Tibial nerve (tissue), 4 donors: ENCODE measurements at places on chromosomes 5 and 9.

- no peak overlapping the region for H3K27ac ChIP-seq
- H3K36me3 ChIP-seq: peaks cover 23% of the 10 kb centered on the region
- H3K27me3 ChIP-seq: no peaks in the 10 kb centered on the region
- no peak for DNase-seq
- no peak overlapping the region for H3K4me3 ChIP-seq
- H3K4me1 ChIP-seq: peaks cover 15% of the 10 kb centered on the region
Measured at GRCh38 chr5:78627175-78627574, 21.4 kb downstream of the LHFPL2 start.

DNA sequence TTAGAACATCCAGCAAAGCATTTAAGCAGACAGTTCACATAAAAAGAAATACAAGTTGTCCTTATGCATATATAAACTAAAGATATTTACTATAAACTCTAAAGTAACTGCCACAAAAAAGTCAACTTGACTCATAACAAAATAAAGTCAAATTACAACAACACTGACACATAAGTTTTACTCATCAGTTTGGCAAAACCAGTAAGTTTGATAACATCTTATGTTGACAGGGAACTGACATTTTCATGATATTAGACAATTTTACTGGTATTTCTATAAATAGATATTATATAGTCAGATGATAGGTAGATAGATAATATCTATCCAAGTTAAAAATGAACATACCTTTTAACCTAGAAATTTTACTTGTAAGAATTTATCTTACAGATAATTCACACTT is 9.9 kb upstream of the TSLP start:
- no peak overlapping the region for H3K4me3 ChIP-seq
- H3K4me1 ChIP-seq: no peaks in the 10 kb centered on the region
- DNase-seq: no peak
- no peaks in the 10 kb centered on the region for H3K36me3 ChIP-seq
- H3K27me3 ChIP-seq: no peaks in the 10 kb centered on the region

GRCh38 chr5:147779694-147780093 is 2.8 kb downstream of the JAKMIP2 start:
- H3K4me1 ChIP-seq: no peaks in the 10 kb centered on the region
- H3K27ac ChIP-seq: no peak overlapping the region
- no peak overlapping the region for H3K4me3 ChIP-seq

GRCh38 chr5:13412040-13412595 is 532.4 kb downstream of the DNAH5 start:
- no peaks in the 10 kb centered on the region for H3K27me3 ChIP-seq
- H3K27ac ChIP-seq: no peak overlapping the region
- no peaks in the 10 kb centered on the region for H3K36me3 ChIP-seq
- no peak overlapping the region for H3K4me3 ChIP-seq

DNA sequence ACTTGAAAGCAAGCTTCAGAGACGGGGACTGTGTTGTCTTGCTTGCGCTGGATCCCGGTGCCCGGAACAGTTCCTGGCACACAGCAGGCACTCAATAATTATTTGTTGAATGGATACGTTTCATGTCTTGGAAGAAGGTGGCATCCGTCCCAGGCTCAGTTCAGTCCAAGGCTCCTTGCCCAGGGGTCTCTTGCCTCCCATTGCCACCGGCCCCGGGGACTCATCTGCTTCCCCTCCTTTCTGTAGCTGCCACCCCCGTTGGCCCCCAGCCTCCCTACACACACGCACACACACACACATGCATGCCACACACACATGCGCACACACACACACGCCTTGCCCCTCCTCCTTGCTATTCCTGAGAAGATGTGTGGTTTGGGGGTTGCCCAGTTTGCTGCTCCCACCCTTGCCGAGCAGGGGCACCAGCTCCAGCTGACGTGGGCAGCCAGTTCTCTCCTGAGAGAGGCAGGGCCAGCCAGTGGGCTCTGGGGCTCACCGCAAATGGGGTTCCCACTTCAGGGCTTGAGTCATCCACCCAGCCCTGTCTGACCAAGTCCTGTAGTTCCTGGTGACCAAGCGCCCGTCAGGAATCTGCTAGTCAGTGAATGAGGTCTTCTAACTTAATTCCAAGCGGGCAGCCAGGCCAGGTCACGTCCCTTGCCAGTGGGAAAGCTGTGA is 41.8 kb downstream of the HK3 start:
- H3K27ac ChIP-seq: no peak overlapping the region
- H3K36me3 ChIP-seq: no peaks in the 10 kb centered on the region
- no peaks in the 10 kb centered on the region for H3K4me1 ChIP-seq
- no peak for DNase-seq
- H3K27me3 ChIP-seq: peaks cover 22% of the 10 kb centered on the region

DNA sequence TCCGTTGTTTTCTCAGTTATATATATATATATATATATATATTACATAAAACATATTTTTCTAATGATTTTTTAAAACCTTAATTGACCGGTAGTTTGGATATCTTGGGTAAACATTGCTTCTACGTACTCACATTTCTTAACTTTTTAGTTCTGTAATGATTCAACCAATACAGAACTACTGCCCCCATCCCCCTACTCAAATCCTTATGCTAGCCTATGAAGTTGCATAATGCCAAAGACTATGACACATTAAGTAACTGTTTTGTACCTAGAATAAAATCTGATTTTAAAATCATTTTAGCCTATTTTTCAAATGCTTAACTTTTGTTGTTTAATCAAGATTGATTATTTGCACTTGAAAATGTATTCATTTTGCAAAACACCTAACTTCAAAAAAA is 4.4 kb upstream of the FST start:
- no peaks in the 10 kb centered on the region for H3K36me3 ChIP-seq
- H3K27me3 ChIP-seq: no peaks in the 10 kb centered on the region
- no peak overlapping the region for H3K27ac ChIP-seq
- no peak overlapping the region for H3K4me3 ChIP-seq
- no peak for DNase-seq
